ENCODE measurements at places on chromosomes 6 and 20.

- no peak for DNase-seq
These were observed 56.0 kb downstream of the NOL4L start for GRCh38 chr20:32528905-32529670.

- no peak for DNase-seq
These were observed 243.1 kb downstream of the DLL1 start for GRCh38 chr6:170047823-170048222.

DNA sequence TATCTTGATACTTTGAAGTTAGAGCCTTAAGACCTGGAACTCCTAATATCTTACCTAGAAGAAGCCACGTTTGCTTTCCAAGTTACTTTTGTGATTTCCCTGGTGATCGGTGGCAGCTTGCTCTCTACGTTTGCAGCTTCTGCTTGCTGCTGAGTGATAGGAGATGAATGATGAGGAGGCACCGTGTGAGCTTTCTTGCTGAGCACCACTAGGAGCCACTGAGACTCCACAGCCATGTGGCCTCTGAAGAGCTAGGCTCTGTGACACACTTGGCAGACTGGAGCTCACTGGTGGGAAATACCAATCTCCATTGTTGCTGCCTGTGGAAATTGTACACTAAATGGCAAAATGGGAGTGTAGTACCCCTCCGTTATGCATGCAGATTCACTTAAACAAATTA is 161.8 kb downstream of the IBTK start:
- peak; percentile 10 for DNase-seq

DNA sequence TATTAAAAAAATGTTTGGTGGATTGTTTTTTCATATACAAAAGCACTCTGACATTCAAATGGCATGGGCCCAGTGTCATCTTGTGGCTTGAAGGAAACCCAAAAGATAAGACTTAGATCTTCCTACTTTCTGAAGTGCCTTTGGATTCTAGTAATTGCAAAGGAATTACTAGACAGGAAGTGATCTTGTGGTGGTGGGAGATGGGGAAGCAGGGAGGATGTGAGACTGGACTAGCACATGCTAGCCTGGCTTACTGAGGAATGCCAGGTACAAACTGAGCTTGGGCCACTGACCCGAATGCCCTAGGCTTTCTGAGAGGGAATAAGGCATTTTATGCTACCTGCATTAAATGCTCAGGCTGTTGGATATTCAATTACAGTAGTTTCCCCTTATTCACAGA is 59.0 kb downstream of the AFG1L start:
- DNase-seq: no peak

DNA sequence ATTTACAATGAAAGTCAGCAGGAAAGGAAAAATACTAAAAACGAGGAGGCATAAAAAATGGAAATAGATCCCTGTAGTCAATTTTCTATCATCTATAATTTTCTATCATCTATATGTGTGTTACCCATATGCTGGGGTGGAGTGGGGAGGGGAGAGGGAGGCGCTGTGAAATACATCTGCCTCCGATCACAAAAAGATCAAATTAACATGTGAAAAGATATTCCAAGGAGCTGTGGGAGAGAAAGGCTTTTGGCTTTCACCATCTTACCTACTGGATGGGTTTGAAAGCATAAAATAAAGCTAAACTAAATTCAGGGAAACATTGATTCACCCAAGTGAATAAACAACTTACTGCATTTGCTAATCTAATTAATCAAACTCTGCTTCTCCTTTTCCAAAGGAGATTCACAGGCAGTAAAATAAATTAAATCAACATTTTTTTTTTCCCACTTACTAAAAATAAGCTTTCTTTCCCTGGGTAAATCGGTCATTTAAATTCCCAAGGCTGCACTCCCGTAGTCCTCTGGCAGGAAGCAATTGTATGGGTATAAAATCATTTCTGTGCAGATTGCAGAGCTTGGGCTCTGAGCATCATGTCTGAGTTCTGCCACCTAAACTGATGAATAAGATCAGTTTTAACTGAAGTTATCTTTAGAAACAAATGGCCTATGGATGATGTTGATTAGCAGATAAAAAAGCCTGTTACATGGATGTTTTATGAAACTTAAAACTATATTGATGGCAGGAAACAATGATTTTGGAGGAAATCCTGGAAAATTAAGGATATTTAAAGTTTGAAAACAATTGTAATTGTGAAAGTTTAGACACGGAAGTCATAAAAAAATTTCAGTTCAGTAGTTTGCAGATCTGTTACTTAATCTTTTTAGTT is 147.9 kb downstream of the SOX4 start:
- no peak for DNase-seq

DNA sequence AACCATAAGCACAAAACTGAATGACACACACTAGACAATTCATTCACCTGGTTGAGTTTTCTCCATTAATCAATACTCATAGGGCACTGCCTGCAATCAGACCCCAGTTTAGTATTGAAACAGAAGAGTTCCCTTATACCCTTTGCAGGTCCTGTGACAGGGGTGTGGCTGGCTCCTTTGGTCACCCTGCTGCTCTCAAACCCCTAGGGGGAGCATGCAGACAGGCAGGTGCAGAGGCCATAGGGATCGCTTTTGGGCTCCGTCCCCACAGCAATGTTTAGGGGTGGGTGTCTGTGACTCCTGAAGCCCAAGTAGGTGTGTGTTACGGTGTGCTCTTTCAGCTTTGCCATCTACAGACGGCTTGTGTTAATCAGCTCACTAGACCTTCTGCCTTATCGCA is 210.4 kb downstream of the CENPW start:
- DNase-seq: no peak

GRCh38 chr6:29723262-29723665 is at the start of gene HLA-F:
TSS of gene HLA-F (plus strand) at chr6:29723434. CDS start at chr6:29723464, 30 bp downstream.
- peak; percentile 74 for DNase-seq

DNA sequence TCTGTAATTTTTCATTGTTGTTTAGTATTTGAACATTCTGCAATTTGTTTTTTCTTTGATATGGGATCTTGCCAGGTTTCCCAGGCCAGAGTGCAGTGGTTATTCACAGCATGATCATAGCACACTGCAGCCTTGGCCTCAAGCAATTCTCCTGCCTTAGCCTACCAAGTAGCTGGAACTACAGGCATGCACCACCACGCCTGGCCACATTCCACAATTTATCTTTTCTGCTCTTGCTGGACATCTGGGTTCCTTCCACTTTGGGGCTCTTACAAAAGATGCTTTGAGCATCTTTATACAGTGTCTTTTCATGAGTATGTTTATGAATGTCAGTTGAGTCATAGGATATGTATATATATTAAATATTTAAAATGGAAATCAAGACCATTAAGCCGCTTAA is 42.0 kb downstream of the PGM3 start:
- no peak for DNase-seq

GRCh38 chr6:56959094-56959493 is 4.2 kb downstream of the BEND6 start:
- DNase-seq: no peak

- no peak for DNase-seq
These were observed 51.7 kb downstream of the COL11A2 start for GRCh38 chr6:33140556-33140955.
